ENCODE measurements at places on chromosomes 6 and 20. TPM values are rescaled to one million over a fixed set of nuclear protein-coding genes. Genes with fewer than 3 reads are reported as not detected.
A peak's percentile ranks its signal among the peaks of the same experiment; 100 is the strongest.

Gene BPIFA3
- not detected for total RNA-seq

GRCh38 chr6:156281266-156281665 lies 495.9 kb upstream of the ARID1B start:
- no peak for DNase-seq

Gene SYNDIG1
- total RNA-seq: 26.3 TPM

Gene BANF2
- total RNA-seq: not detected

- no peak for DNase-seq
These were observed 10.9 kb downstream of the PSMB1 start for GRCh38 chr6:170542031-170542719.

DNA sequence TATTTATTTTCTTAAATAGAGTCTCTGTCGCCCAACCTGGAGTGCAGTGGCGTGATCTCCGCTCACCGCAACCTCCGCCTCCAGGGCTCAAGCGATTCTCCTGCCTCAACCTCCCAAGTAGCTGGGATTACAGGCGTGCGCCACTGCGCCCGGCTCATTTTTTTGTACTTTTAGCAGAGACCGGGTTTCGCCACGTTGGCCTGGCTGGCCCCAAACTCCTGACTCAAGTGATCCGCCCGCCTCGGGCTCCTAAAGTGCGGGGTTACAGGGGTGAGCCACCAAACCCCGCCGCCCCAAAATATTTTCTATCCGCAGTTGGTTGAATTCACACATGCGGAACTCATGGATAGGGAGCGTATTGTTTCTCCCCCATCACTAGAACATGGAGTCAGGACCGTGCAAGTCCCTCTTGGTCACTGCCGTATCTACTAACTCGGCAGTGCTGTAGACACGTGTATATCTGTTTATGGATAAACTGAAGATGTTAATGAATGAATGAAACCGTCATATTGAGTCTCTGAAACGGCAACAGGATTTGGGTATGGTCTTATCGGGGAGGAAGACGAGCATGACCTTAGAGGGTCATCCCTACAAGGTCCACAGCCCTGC lies 904 bp downstream of the MKKS start:
- DNase-seq: peak; percentile 56

- no peak for DNase-seq
These were observed 131.3 kb downstream of the HACE1 start for GRCh38 chr6:104728448-104728847.

GRCh38 chr6:84779917-84780316 lies 15.5 kb upstream of the TBX18 start:
- DNase-seq: no peak
